ENCODE measurements at places on chromosomes 1 and 21.

- no peak for DNase-seq
Measured at GRCh38 chr1:244447024-244447423, 4.7 kb downstream of the ADSS2 start.

DNA sequence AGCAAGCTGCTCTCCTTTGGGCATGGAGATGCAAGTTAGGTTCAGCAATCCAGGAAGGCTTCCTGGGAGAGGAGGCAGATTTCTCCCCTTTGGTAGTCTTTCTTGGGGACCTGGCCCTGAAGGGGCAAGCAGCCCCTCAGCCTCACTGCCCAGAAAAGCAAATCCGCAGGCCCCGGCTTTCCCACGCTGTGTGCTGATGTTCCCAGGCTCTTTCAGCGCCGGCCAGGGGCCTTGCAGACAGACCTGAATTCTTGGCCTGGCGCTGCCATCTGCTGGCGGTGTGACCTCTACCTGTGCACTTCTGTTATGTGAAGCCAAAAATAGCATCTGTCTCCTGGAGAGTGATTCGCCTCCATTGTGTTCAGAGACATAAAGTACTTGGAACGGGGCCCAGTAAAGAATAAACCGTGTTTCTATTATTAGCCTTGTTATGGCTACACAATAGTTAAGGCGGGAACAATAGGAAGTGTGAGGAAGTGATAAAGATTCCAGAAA, 64.8 kb downstream of the ALPL start:
- DNase-seq: no peak

GRCh38 chr1:192808163-192808517, 699 bp upstream of the RGS2 start:
- no peak for DNase-seq

DNA sequence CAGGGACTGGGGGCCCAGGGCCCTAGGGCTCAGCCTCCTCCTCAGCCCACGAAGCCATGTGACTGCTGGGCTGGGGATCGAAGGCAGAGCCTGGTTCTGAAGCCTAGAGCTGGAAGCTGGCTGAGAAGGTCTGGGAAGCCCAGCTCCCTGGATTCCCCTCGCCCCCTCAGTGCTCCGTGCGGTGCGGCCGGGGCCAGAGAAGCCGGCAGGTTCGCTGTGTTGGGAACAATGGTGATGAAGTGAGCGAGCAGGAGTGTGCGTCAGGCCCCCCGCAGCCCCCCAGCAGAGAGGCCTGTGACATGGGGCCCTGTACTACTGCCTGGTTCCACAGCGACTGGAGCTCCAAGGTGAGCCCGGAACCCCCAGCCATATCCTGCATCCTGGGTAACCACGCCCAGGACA, 9.1 kb downstream of the ADAMTSL4 start:
- DNase-seq: no peak

- DNase-seq: no peak
Measured at GRCh38 chr21:31368361-31368760, 24.3 kb upstream of the TIAM1 start.

- DNase-seq: no peak
Measured at GRCh38 chr1:85058786-85059185, 10.5 kb upstream of the MCOLN3 start.

DNA sequence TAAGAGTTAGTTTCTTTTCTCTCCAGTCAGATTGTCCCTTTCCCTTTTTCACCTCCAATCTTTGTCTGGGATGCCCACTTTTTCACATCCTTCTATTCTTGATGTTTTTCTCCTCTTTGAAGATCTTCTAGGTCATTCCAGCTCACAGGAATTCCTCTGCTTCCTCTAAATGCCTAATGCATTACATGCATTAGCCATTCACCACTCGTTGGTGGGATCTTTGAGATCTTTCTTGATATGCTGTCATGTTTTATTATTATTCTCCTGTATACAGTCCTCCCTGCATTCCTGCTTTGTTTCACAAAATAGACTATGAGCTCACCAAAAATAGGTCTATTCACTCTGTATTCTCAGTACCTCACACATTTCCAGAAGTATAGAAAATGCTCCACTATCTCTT, 129.0 kb downstream of the LYPLAL1 start:
- no peak for DNase-seq
